COR-L47 (cell line): ENCODE measurements at places on chromosomes 16 and 17.

GRCh38 chr17:81083125-81083765, 48.3 kb downstream of the BAIAP2 start:
- no peak for DNase-seq

- no peak for DNase-seq
These were observed 34.7 kb downstream of the MRTFB start for GRCh38 chr16:14105760-14106375.

DNA sequence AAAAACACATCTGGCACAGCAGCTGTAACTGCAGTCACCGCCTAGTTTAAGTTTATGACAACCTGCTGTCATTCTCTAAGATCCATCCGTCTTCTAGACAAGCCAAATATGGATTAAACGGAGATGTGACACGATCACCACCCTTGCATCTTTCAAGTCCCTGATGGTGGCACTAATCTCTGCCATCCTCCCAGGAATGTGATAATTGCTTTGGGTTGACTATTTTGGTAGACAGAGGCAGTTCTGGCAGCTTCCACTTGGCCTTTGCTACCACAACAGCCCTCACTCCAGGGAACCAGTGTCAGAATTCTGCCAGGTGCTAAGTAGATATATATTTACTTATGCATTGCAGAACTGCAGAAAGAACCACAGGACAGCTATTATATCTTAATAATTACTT, 81.3 kb downstream of the ADCY9 start:
- no peak for DNase-seq

GRCh38 chr16:80150978-80151721, 389.6 kb upstream of the DYNLRB2 start:
- no peak for DNase-seq

- DNase-seq = no peak
These were observed 1.5 kb downstream of the ZNF319 start for GRCh38 chr16:57998992-57999365.

- DNase-seq = no peak
These were observed 154.5 kb downstream of the BCAS3 start for GRCh38 chr17:60832151-60832585.

DNA sequence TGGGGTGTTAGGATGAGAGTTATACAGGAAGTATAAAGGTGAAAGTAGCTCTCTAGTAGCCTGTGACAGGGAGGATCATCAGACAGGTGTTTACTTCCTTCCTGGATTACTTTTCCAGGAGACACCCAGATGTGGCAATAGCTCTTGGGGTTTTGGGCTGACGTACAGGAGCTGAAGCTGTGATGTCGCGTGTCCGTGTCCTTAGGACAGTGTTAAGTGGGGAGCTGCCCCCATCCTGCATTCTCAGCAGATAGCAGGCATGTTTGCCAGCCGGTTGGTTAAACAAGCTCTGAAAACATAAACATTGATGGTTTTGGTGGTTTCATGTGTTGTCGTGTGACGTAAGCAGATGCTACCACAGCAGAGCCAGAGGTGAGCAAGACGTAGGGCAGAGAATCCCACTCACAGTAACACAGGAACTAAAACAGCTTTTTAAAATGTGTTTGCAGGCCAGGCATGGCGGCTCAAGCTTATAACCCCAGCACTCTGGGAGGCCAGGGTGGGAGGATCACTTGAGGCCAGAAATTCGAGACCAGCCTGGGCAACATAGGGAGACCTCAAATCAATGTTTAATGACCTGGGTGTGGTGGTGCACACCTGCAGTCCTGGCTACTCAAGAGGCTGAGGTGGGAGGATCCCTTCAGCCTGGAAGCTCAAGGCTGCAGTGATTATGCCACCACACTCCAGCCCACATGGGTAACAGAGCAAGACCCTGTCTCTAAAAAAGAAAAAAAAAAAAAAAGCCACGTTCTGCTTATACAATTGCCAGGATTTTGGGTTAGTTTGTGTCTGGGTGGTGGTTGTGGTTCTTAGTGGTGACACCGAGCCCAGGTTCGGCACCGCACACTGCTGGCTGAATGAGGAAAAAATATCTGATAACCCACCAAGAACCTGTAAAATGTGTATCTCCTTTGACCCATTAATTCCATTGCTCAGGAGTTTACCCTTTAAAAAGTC, 18.2 kb upstream of the IL17C start:
- DNase-seq = no peak

GRCh38 chr17:81603846-81604610, 32.9 kb downstream of the NPLOC4 start:
- no peak for DNase-seq

DNA sequence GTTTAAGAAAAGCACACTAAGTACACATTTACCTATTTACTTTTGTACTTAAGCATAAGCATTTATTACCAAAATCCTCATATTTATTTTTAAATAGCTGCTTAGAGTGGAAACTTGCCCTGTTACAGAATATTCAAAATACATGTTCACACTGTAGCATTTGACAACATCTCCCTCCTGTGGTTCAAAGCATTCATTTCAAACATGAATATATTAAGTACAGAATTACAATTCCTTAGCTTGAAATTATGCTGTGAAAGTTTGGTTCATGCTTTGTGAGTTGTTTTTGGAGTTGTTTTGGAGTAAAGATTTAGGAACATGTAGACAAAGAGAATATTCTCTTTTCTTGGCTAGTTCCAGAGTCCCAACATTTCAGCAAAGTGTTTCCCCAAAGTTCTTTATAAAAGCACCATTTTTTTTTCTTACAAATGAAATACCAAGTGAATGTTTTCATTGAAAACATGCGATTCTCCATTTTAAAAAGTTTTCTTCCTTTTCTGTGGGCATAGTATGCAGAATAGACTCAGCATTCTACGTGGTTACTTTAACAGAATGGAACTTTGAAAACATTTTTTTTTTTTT, 33.2 kb downstream of the TUBD1 start:
- no peak for DNase-seq

DNA sequence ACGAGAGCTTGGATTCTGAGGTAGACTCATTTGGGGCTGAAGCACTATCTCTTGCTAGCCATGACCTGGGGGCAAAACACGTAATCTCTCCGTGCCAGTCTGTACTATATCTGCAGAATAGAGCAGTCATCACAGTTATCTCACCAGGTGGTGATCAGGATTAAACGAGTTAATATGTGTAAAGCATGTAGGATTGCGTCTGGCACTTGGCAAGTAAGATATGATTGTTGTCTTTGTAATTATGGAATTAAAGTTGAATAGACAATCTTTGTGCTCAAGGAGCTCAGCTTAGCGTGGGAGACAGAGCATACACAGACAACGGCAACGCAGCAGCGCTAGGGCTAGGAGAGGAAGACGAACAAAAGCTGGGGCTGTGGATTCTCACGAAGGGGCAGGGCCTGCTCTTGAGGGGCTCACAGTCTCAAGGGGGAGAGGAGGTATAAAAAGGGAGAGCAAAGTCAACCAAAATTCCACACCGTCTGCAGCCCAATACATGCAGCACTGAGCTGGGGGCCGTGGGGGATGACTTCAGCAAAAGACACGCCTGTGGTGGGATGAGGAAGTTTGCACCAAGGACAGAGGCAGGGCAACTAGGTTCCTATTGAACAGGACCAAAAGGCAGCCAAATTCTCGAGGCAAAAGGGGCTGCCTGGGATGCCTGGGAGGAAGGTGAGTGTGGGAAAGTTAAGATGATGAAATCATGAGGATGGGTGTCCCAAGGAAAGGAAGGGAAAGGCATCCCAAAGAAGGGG, 68.6 kb downstream of the SDK2 start:
- DNase-seq = peak; percentile 49

DNA sequence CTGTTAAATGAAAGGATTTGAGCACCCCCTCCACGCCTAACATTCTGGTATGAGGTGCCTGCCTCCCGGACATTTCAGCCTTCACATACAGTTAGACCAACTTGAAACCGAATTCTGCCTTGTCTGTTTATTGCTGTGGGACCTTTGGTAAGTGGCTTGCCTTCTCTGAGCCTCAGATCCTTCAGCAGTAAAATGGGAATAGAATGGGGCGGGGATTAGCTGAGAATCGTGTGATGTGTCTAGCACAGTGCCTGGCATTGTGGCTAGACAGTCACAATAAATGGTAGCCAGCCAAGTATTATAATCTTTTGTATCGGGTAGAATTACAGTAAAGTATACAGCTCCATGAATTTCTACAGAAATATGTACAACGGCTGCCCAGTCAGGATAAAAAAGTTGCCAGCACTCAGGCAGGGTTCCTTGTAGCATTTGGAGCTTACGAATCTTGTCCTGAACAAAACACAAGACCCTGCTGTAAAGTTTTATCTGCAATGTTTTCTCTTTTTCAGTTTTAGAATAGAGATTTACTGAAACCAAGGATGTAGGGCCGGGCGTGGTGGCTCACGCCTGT, 786 bp downstream of the TMC7 start:
- DNase-seq = no peak

DNA sequence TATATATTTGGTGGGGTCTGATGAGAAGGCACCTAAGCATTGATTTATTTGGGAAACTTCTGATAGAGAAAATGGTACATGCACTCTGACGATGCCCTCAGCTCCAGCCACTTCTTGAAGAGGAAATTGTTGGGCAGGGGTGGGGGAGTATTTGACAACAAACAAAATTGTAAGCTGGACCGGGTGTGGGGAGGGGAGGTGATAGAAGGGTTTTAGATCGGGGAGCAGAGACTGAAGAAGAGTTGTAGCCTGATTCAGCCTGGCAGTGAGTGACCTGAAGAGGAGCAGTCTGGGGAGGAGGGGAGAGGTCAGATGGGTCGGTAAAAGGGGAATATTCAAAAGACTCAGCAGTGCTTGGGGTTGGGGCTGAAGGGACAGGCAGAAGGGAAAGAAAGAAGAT, 2284.7 kb downstream of the TP53TG3F start:
- DNase-seq = no peak

DNA sequence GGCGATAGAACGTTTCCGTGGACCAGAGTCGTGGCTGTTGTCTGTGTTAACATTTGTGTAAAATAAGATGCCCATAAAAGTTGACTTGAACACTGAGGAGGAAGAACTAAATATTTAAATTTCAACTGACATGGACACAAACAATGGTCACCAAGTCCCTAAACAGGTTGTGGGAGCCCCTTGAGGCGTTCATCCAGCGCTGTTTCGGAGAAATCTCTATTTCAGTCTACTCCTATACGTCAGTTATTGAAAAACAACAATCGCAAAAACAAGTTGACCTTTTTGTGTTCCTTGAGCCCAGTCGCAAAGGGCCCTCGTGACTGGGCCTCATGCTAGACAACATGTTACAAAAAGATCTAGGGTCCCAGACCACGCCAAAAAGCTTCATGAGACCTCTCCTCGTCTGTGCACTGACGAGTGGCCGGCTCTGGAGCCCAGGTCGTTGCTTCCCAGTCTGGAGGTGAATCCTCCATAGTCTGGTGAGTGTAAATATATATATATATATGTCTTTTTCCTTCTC, 439 bp upstream of the TMEM231 start:
- no peak for DNase-seq

GRCh38 chr16:7505495-7505894, 172.8 kb downstream of the RBFOX1 start:
- no peak for DNase-seq

- DNase-seq = peak; percentile 15
These were observed 14.9 kb downstream of the ELAC2 start for GRCh38 chr17:13002761-13003453.

- DNase-seq = no peak
These were observed 27.5 kb upstream of the HLF start for GRCh38 chr17:55237268-55237667.

GRCh38 chr17:5758651-5759050, 174.3 kb upstream of the NLRP1 start:
- no peak for DNase-seq

DNA sequence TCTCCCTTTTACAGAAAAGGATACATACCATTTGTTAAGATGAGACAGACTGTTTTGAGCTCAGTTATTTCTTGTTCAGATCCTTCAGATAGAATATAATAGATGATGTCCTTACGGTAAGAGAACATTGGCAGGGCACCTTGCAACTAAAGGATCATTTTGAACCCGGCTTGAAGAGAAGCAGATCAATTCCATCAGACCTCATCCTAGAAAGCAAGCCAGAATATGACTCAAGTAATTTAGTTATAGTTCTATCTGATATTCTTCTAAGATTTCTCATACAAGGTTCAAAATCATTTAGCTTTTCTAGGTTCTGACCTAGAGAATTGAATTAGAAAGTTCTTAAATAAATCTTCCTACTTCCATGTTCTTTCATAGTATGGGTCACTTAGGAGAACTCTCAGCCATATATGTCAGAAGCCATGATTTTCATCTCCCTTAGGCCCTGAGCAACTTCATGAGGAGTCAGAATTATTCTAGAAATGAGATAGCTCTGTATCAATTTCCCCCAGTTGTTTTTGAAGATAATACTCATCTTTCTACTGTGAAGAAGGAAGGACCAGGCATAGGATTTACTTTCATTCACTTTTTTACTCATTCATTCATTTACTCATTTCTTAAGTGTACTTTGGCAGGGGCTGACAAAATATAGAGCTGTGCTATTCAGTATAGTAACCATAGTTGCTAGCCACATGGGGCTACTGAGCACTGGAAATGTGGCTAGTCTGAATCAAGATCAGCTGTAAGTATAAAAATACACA, 2.5 kb upstream of the CMTM1 start:
- no peak for DNase-seq

DNA sequence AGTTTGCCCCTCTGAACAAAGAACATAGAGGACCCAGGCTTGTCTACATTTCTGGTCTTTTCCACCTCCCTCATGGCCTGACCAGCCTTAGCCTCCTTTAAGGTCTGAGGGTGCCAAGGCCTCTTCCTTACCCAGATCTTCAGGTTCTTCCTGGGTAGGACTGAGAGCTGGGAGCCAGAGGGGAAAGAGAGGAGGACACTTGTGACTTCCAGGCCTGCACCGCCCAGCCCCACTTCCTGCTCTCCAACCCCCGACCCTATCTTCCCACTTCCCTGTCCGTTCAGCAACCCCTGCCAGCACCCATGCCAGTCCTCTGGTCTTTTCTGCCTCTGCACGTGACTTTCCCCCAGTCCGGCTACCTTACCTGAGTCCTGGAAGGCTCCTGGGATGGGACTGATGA, 534 bp downstream of the PRSS36 start:
- DNase-seq = no peak
